NCI-H1694 (cell line): ENCODE measurements at places on chromosomes 6 and 20.

GRCh38 chr20:6709910-6710595 lies 57.4 kb upstream of the BMP2 start:
- DNase-seq: no peak

- no peak for DNase-seq
Observed at GRCh38 chr20:19778404-19778803, 20.3 kb downstream of the RIN2 start.

- DNase-seq: no peak
Observed at GRCh38 chr6:36131511-36132245, 1.4 kb downstream of the MAPK13 start.

- no peak for DNase-seq
Observed at GRCh38 chr6:4961322-4962168, 42.3 kb downstream of the RPP40 start.

DNA sequence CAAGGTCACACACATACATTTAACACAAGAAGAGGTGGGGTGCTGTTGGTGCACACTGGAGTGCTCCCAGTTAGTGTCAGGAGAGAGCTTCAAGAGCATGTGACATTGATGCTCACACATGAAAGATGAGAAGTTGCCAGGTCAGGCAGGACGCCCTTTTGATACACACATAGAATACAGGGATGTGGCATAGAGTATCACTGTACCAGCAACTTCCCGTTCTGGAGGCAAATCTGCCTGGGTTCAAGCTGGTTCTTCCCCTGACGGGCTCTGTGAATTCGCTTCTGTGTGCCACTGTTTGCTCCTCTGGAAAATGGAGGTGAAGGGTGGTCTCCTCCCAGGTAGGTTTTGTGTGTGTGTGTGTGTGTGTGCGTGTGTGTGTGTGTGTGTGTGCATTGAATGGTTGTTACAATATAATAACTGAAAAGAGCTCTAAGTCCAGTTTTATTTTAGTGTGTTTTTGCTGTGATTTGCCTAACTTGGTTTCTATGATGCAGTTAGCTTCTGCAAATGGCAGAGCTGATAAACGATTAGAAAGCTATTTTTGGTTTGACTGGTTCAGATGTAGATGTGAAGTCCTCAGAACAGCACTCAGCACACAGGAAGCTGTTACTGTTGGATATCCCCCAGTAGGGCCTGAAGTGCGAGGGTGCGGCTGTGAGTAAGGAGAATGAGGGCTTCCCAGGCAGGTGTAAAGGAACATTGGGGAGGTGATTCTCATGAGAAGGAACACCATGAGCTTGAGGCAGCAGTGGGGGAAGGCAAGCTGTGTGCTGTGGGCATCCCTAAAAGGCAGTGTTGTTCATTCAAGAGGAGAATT lies 53.4 kb downstream of the HIVEP1 start:
- no peak for DNase-seq

DNA sequence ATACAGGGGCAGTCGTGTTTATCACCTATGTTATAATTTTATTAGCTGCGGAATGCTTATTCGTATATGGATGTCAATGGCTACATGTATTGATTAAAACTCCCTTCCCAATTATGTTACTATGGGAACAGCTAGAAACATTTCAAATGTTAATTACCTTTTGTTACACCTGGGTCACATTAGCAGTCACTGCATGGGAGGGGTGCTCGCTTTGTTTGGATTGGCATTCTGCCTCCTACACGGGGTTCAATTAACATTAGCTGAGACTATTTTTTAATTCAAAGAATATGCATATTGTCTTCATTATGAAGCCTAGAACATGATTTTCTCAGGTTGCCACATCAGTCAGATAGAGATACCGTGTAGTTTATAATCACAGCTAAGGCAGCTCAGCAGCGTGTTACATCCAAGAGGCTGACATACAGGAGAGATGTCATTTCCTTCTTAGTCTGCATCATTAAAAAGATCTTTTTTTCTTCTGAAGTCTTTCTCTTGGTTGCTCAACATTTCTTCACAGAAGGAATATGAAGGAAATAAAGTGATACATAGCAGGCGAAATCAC lies 76.2 kb upstream of the RPS6KA2 start:
- DNase-seq: no peak

- DNase-seq: no peak
Observed at GRCh38 chr6:130425537-130425936, 59.7 kb downstream of the TMEM200A start.

DNA sequence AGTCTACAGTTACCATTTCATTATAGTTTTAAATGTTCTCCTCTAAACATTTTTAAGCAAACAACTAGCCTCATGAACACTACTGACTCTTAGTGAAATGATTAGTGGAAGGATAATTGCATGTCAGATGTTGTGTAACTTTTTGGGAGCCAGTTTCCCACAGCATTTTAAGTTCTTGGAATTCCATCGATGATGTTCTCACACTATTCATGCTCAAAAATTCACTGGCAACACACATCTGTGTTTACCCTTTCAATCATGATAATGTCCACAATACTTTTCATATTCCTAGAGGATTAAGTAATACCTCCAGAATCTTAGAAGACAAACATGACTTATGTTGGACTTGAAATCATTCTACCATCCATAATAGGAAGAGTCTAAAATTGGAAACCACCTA lies 678.1 kb upstream of the ID4 start:
- DNase-seq: no peak

DNA sequence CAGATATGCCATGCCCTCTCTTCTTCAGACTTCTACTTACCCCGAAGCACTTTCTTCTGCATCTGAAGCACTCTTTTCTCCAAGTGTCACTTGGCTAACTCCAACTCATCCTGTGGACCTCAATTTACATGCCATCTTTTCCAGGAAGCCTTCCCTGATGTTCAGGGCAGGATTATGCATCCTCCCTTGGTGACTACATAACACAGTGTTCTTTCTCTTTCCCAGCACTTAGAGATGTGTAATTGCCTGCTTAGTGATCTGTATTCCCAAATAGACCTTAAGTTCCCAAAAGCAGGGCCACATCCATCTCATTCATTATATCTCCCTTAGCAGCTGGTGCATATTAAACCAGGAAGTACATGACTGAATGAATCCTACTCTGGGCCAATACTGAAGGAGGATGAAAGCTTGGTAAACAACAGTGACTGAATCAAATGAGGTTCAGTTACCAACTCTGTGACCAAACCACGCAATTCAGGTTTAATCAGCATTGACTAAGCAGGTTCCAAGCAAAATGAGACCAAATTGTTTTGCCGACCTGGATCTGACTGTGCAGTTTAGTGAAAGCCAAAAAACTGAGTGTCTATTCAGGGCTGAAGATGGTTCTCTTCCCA lies 121.4 kb upstream of the TCF21 start:
- no peak for DNase-seq

GRCh38 chr20:50121858-50122271 lies 8.9 kb upstream of the UBE2V1 start:
- no peak for DNase-seq

DNA sequence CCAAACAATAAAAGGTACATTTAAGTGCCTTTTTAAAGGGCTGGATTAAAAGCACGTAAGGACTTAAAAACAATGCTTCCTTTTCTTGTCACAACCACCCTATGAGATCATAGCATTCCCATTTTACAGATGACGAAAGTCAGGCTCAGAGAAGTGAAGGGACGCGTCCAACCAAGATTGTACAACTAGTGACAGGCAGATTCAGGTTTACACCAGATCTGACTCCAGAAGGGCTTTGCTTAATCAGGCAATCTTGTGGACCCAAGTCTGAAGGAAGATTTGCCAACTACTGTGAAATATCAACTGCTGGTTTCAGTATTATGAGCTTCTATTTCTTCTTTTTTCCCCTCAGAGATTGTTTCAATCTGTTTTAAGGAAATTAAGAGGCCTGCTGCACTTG lies 877 bp downstream of the ENPP4 start:
- no peak for DNase-seq
